ENCODE measurements at places on chromosomes 5 and 9.

GRCh38 chr9:135036861-135037465 lies 50.5 kb upstream of the OLFM1 start:
- H3K27me3 ChIP-seq, result no peaks in the 10 kb centered on the region
- no peak for DNase-seq
- no peaks in the 10 kb centered on the region for H3K4me1 ChIP-seq
- no peak overlapping the region for H3K27ac ChIP-seq

DNA sequence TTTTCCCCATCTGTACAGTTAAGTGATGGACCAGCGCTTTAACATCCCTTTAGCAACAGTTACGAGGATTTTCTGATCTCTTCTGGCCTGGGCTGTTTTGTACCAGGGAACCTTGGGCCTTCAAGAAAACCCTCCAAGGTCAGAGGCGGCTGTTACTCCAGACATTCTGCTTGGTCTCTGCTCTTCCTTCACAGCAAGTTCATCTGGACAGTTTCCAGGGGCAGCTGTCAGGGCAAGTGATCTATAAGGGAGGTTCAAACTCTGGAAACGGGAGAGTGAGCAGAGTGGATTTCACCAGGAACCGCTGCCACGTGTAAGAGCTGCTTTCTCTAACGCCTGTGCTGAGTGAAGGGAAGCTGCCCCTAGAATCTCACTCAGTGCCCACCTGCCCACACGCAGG lies 36.7 kb downstream of the ZNF618 start:
- no peaks in the 10 kb centered on the region for H3K27me3 ChIP-seq
- peak overlapping the region; percentile 47 for H3K27ac ChIP-seq
- H3K4me1 ChIP-seq, result no peaks in the 10 kb centered on the region
- H3K36me3 ChIP-seq, result no peaks in the 10 kb centered on the region
- H3K4me3 ChIP-seq, result no peak overlapping the region

GRCh38 chr9:35110327-35110761 lies 5.3 kb downstream of the ATOSB start:
- H3K27ac ChIP-seq, result peak overlapping the region; percentile 13
- no peak for DNase-seq
- no peak overlapping the region for H3K4me3 ChIP-seq
- H3K4me1 ChIP-seq, result peaks cover 35% of the 10 kb centered on the region
- H3K27me3 ChIP-seq, result no peaks in the 10 kb centered on the region
- no peaks in the 10 kb centered on the region for H3K36me3 ChIP-seq

DNA sequence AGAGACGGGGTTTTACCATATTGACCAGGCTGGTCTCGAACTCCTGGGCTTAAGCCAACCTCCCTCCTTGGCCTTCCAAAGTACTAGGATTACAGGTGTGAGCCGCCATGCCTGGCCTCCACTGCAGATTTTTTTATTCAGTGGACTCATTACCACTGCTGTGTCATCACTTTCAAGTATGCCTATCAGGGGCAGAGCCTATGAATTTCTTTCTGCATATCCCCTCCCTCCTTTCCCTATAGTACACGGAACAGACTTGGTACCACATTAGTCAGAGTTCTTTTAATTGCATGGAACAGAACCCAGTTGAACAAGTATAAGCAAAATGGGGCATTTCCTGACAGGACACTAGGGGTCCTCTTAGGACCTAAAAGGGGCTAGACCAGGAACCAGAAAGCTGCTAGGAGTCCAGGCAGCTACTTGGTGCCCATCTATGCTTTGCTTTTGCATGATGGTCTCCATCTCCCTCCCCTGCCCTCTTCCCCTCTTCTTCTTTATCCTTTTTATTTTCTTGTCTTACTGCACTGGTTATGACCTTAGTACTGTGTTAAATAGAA lies 5.8 kb downstream of the BSPRY start:
- H3K36me3 ChIP-seq, result no peaks in the 10 kb centered on the region
- no peak for DNase-seq
- no peak overlapping the region for H3K27ac ChIP-seq
- no peak overlapping the region for H3K4me3 ChIP-seq
- H3K27me3 ChIP-seq, result peaks cover 11% of the 10 kb centered on the region
